ENCODE measurements at places on chromosomes 2 and 18.
A peak's percentile ranks its signal among the peaks of the same experiment; 100 is the strongest.

DNA sequence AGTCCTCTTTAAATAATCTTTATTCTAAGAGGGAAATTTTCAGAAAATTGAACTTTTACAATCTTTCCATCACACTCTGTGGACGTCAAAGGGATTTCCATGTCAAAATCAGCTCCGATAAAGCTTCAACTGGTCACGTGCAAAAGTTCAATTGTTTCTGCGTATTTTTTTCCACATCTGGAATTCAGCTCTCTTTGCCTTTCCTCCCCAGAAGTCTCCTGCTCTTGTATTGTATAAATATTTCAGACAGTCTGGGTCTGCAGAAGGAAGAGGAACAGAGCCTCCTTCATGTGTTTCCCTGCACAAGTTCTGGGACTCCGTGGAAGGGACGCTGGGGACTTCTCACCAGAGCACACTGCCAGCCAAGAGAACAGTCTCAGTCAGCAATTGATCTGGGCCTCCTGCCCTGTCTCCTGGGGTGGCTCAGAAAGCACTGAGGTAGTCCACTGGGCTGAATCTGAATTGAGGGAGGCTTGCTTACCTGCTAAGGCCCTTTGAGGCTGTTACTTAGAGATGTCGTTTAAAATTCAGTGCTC is 251.5 kb downstream of the TFCP2L1 start:
- no peak for DNase-seq

- DNase-seq = no peak
Measured at GRCh38 chr2:135093193-135093592, 41.1 kb downstream of the RAB3GAP1 start.

- DNase-seq = peak; percentile 57
Measured at GRCh38 chr2:136118819-136119716, 1.1 kb upstream of the CXCR4 start.

DNA sequence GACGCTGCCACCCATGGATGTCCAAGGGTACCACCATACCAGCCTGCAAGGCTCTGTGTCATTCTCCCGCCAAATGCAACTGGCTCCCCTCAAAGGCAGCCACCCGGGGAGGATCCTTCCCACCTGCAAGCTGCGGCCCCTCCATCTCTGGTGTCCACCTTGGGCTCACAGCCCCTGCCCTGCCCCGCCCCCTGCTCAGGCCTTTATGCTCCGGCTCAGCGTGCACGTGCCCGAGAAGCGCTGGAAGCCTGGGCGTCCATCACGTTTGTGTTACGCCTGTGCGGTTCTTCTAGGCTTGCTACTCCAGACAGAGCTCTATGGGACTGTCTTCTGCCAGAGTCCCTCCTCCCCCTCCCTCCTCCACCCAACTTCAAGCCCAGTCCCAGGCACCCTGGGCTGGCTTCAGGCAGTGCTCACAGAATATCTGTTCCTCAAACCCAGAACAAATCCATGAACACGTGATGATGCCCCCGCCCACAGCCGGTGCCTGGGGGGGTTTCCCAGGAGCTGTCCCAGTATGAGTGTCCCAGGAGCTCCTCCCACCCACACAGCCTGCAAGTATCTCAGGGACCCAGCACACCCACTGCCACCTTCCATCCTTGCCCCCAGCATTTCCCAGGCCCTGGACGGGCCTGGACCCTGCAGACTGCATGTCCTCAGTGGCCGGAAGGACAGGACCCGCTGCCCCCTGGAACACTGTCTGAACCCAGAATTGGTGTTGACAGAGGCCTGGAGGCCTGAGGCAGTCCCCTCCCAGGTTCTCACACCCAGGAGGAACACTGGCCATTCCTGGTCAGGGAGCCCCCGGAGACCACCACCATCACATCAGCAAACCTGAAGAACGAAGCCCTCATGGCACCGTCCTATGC is 30.3 kb downstream of the KIF1A start:
- DNase-seq = no peak

- DNase-seq = no peak
Measured at GRCh38 chr2:190887089-190887488, 6.5 kb downstream of the GLS start.
